ENCODE measurements at places on chromosomes 1 and 21.

- DNase-seq = no peak
Measured at GRCh38 chr1:18246543-18246942, 138.9 kb downstream of the IGSF21 start.

DNA sequence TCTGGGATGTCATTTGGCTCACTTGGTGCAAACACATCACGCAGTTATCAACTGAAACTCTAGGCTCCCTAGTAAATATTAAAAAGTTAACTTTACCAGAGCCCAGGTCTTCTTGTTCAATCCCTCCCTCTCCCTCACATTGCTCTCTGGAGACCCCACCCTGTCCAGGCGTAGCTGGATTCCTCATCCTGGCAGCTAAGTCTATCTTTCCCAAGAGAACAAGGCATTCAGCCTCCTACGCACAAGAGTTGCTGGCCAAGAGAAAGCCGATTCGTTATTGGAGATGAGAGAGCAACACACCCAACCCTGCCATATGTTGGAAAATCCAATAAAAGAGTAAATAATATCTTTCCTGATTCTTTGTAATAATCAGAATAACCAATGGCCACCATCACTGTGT lies 117.9 kb downstream of the SLC30A10 start:
- DNase-seq = no peak

GRCh38 chr1:147264158-147264768 lies 21.8 kb downstream of the CHD1L start:
- no peak for DNase-seq

GRCh38 chr1:42142894-42143675 lies 10.1 kb upstream of the GUCA2B start:
- no peak for DNase-seq

- DNase-seq = no peak
Measured at GRCh38 chr1:901108-901859, 22.4 kb upstream of the SAMD11 start.

Measured in effector CD4-positive, alpha-beta T cell (primary cell).